Thymus (tissue), 14 donors: ENCODE measurements at places on chromosomes 5 and 9. TPM values are rescaled to one million over a fixed set of nuclear protein-coding genes. Genes with fewer than 3 reads are reported as not detected.

DNA sequence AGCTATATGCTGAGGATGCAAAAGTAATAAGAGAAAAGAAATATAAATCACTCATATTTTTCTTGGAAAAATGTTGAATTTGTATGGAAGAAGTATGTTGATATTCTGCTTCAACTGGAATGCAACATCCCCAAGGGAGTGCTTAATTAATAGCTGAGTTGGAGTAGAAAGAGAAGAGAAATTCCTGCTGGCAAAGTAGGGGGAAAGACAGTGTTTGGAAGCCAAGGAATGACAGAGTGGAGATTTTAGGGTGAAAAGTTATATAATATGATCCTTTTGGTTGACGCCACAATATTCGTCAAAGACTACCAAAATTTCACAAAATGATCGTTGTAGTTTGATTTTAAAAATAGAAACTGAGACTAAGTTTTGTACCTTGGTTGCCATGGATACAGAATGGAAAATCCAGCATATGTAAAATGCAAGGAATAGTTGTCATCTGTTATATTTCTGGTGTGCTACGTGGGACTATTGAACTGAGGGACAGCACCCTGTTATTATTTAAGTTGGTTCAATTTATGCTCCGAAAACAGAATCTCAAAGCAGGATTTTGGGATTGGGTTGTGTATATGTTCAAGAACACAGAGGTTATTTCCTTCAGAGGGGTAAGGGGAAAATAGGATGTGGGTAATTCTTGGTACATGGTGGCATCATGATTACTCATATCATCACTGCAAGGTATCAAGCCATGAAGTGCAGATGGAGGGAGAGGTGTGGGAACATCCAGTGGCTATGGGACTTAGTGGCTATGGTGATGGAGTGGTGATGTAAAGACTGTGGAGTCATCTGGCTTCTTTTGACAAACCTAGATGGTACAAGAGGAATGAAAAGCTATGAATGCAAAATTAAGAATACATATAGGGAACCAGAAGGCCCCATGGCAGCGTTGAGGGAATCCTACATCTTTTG lies 61.0 kb downstream of the SUB1 start:
- no peak for DNase-seq

The LRRC14B gene
- total RNA-seq = 0.90 TPM

GRCh38 chr9:79759460-79759859 lies 187.7 kb downstream of the TLE4 start:
- no peak for DNase-seq

GRCh38 chr5:78215565-78215964 lies 78.9 kb downstream of the AP3B1 start:
- no peak for DNase-seq

- no peak for DNase-seq
Observed at GRCh38 chr9:6996061-6996854, 238.5 kb downstream of the KDM4C start.

The INSL6 gene
- total RNA-seq = not detected

- no peak for DNase-seq
Observed at GRCh38 chr5:180026320-180026719, 45.2 kb downstream of the RNF130 start.

The SYK gene
- 55.9 TPM for total RNA-seq

- DNase-seq = no peak
Observed at GRCh38 chr5:149403923-149404745, 25.0 kb upstream of the IL17B start.

The GRM6 gene
- not detected for total RNA-seq

- DNase-seq = no peak
Observed at GRCh38 chr9:83065233-83065632, 2.3 kb upstream of the RASEF start.

The EQTN gene
- 0.05 TPM for total RNA-seq

The IFNB1 gene
- 0.05 TPM for total RNA-seq

- no peak for DNase-seq
Observed at GRCh38 chr5:171644536-171644935, 141.1 kb upstream of the SMIM23 start.

The AQP3 gene
- 256 TPM for total RNA-seq

DNA sequence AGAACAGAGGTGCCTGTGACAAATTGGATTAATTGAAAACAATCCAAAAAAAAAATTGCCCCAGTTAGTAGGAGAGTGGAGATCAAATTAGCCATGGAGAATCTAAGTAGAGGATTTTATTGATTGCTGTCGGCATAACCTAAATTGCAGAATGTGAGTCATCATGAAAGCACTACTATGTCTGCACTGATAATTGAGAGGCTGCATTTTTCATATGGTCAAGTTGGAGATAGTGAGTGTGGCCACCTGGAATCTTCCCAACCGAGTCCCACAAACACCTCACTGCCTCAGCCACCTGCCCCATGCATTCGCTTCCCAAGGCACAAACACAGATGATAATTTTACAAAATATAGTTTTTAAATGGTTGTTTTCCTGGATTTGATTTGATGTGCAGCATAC lies 123.7 kb downstream of the NTRK2 start:
- no peak for DNase-seq

The TARS1 gene
- 112 TPM for total RNA-seq

DNA sequence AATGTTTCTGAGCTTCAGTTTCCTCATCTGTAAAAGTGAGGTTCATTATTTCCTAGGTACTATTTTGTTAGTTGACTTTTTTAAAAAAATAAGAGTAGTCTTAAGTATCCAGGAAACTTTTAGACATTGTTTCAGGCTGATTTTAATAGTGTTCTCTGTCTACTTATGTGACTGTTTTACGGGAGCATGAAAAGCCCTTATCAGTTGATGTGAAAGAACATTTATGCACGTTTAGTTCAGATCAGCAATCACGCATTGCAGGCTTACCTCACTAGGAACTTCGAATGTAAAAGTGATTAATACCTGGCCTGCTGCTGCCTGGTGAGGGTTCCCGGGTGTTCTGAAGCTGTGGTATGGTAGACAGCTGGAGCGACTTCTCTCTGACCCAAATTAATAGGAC lies 8.1 kb downstream of the SNX18 start:
- DNase-seq = no peak

GRCh38 chr9:114276908-114277821 lies 45.7 kb upstream of the ORM1 start:
- DNase-seq = no peak

- DNase-seq = no peak
Observed at GRCh38 chr5:179874136-179874535, 15.5 kb upstream of the MRNIP start.
